ENCODE measurements at places on chromosomes 3 and 15. TPM values are rescaled to one million over a fixed set of nuclear protein-coding genes. Genes with fewer than 3 reads are reported as not detected.

Gene MYO1E
- total RNA-seq, result 155 TPM

Gene IQCF5
- total RNA-seq, result not detected

Gene C3orf20
- not detected for total RNA-seq

Gene GDPGP1
- total RNA-seq, result 7.5 TPM

Gene C15orf62
- total RNA-seq, result 0.12 TPM

Gene SLC6A1
- total RNA-seq, result not detected
